ENCODE measurements at places on chromosomes 5 and 9.

DNA sequence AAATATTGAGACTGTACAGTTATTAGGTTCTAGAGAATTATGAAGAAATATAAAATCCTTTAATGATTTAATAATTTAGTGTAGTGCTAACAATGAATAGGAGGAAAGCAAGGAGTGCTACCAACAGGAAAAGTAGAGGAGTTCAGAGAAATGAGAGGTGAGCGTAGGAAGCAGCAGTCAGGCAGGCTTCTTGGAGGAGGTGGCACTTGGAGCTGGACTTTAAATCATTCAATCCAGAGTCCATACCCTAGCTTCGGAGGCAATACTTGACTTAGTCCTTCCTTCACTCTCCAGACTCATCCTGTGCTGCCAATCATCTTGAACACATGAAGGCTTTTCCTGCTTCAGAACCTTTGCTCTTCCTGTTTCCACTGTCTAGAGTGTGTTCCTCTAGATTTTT is 254.3 kb downstream of the GRIA1 start:
- no peak for DNase-seq

DNA sequence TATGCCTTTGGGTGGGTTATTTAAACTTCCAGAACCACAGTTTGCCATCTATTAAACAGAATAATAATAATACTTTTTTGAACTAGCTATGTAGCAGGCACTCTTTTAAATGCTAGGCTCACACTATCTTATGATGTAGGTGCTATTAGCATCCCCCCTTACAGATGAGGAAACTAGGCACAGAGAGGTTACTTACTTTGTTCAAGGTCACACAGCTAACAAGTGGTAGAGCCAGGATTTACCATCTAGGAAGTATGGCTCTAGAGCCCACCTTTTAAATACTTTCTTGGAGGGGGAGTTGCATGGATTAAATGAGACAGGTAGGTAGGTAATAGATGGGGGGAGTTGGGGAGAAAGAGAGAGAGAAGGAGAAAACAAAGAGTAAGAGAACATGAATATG is 95.3 kb upstream of the NR3C1 start:
- DNase-seq, result no peak

GRCh38 chr9:20683351-20684034 is 566 bp upstream of the FOCAD start:
- peak; percentile 52 for DNase-seq

DNA sequence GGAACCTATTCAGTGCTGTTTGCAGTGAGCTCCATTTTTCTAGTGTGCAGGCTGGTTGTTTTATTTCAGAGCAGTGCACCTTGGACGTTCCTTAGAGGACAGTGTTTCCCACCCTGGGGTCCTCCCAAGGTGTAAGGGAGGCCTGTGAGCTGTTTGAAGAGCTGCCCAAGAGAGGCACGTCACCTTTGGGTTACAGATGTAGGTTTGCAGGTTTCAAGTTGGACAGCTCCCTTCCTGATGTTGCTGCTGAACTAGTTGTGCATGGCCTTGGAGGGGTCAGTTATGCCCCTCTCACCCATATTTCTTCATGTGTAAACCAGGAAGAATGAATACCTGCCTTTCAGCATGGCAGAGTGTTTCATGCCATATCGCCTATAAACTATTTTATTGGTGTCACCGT is 34.7 kb upstream of the POMT1 start:
- DNase-seq, result no peak

DNA sequence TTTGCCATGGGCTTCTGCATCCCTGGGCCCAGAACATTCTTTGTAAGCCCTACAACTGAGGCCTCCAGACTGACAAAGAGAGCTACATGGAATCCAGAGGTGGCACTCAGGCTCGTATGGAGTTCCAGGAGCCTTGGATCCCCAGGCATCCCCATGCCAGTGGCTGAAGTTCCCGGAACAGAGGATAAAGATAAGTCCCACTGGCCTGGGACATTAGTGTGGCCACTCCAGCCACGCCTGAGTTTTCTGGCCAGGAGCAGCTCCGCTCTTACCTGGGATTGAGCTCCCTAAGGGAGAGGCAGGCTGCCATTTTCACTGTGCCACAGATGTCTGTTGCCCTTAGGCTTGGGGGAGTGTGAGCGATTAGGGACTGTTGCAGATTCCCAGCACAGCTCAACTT is 656.3 kb upstream of the FAM174A start:
- DNase-seq, result no peak

DNA sequence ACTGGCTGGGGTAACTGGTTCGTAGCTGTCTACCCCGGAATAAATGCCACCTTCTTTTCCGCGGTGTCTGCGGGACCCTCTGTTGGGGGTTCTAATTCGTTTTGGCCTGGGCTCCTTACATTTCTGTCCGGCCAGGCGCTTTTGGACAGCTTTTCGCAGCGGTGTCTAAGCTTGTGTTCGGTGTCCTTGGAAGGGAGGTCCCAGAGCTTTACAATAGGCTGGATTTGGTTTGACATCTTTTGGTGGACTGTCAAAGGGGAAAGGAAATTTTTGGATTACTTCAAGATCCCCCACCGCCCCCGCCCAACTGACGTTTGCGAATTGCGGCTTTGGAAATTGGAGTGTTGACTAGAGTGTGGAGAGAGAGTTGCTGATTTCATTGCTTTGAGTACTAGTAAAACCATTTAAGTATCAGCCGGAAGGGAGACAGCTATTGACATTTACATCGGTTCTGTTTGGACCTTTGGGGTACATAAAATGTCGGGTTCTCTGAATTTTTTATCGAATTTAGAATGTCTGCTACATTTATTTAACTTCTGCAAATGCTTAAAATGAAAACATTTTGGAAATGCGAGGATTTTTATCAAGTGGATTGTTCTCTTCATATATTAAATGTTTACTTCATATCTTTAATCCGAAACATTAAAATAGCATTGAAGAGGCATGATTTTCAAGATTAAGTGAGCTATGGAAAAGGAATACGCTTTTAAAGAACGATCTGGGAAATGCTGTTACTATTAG is 4.7 kb upstream of the PURA start:
- no peak for DNase-seq

DNA sequence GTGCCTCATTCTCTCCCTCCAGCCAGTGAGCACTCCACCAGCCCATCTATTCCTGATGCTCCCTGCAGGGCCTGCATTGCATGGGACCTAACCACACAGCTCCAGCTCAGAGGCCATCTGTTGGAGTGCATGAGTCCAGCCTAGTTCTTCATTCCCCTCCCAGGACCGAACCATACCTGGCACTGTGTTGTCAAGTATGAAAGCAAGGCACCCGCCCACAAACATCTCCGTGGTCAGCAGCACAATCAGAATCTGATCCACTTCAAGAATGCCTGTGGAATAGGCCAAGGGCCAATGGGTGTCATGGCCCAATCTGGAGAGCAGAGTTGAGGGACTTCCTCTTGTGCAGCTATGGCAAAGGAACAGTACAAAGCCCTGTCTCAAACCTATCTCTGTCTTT is 5.9 kb downstream of the SLC23A1 start:
- DNase-seq, result no peak

GRCh38 chr5:149271195-149271715 is 404 bp upstream of the AFAP1L1 start:
- peak; percentile 26 for DNase-seq

GRCh38 chr5:56190497-56190896 is 42.6 kb downstream of the ANKRD55 start:
- DNase-seq, result no peak

DNA sequence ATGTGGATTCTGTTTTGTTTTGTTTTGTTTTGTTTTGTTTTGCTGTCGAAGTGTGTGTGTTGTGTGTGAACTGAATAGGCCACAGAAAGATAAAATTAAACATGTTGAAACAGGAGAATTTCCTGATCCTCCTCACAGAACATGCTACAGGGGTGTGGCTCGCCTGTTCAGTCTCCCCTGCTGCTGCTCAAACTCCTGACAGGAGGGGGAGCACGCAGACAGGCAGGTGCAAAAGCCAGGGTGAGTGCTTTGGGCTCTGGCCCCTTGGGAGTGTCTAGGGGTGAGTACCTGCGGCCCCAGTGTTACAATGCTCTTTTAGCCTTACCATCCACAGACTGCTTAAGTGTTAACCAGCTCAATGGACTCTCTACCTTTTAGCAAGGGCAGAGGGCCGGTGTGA is 473.5 kb downstream of the MAT2B start:
- no peak for DNase-seq

GRCh38 chr5:77644371-77645157 is 6.1 kb upstream of the OTP start:
- no peak for DNase-seq

- DNase-seq, result peak; percentile 46
These were observed 199.8 kb upstream of the PTGER4 start for GRCh38 chr5:40479939-40480338.

- no peak for DNase-seq
These were observed 40.2 kb upstream of the IER5L start for GRCh38 chr9:129218272-129218625.

- DNase-seq, result no peak
These were observed 662.2 kb upstream of the ZNF608 start for GRCh38 chr5:125408448-125409233.

- DNase-seq, result no peak
These were observed 11.8 kb downstream of the TRUB2 start for GRCh38 chr9:128310461-128310860.

- DNase-seq, result no peak
These were observed 82.0 kb upstream of the TRIM32 start for GRCh38 chr9:116605060-116605459.

Measured in stimulated activated CD8-positive, alpha-beta memory T cell treated with anti-CD3 and anti-CD28 coated beads, Interleukin-4, amount 100 ng/mL, for 48 hours (primary cell).